ENCODE measurements at places on chromosomes 3 and 15.

GRCh38 chr3:147403511-147403910 lies 2.8 kb downstream of the ZIC4 start:
- no peak for DNase-seq

DNA sequence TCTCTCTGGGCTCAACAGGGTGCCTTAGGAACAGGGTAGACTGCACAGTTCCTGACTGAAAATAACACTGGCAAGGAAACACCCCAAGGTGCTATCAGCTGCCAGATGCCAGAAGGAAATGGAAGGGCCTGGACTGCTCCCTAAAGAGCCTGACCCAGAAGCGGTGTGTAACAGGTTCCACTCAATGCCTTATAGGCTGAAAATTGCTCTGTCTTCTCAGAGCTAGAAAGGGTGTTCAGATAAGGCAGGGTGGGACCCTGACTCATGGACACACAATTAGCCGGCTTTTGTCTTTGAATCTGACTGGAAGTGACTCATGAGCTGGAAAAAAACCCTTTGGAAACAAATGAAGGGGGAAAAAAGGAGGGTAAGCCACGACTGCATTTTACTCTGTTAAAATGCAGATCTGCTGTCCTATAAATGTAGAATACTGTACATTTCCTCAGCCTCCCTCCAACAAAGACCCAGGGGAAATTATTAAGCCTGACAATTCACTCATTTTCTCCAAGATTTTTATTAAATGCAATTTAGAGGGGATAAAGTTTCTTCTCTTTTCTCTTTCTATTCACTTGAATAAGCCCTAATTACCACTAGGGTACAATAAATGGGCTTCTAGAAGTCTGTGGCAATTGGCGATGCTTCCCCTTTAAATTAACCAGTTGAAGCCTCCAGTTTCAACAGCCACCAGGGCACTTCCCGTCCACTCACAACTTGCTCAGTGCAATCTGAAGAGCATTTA lies 160.2 kb upstream of the TBL1XR1 start:
- peak; percentile 18 for DNase-seq

DNA sequence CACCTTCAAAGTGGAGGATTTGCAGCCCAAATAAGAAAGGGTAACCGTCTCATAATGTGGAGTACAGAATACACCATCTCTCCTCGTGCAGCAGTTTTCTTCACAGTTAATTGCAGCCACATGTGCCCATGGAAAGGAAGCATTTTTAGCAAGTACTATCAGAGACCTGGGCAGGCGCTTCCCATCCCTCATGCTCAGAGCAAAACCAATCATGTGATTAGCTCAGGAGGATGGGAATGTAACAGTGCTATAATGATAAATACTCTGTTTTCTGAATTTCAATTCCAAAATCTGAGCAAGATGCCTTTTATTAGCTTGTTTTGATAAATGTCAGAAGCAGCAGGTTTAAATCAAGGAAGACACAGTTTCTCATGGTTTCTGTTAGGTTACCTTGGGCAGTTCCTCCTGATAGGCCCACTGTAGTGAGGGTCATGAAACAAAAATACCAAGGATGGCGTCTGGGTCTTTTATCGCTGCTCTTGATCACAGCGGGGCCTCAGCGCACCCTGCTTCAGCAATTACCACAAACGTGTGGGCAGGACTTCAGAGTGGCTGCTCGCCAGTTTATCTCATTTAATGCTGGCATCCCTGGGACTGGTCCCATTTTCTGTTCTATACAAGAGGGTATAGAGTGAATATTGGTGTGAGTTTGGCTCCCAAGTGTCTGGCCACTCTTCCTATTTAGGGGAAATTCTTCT lies 92.6 kb upstream of the VGLL4 start:
- no peak for DNase-seq

DNA sequence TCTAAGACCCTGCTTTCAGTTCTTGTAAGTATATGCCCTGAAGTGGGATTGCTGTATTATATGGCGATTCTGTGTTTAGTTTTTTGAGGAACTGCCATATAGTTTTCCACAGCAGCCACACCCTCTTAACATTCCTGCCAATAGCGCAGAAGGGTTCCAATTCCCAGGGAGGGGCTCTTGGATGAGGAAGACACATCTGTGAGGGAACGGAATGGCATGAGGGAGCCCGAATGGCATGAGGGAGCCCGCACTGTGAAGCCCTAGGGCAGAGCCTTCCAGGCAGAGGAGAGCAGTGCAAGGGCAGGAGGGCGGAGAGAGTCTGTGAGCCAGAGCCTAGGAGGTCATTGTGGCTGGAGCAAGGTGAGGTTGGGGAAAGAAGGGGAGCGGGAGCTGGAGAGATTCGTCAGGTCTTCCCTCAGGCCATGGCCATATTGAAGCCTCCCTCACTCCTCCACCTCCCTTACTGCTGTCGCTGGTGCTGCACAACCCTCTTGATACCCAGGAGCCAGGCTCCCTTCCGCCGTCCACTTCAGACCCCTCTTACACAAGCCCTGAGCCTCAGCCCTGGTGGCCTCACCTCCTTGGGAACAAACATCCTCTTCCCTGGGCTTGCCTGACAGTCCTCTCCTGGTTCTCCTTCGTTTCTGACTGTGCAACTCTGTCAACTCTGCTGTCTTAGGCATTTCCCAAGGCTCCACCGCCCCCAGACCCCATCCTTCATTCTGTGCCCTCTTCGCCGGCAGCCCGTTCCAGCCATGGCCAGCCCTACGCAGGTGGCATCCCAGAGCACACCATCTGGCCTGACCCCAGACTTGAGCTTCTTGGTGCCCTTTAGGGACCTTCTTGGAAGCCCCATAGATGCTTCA lies 51.4 kb downstream of the FGD5 start:
- DNase-seq: no peak

DNA sequence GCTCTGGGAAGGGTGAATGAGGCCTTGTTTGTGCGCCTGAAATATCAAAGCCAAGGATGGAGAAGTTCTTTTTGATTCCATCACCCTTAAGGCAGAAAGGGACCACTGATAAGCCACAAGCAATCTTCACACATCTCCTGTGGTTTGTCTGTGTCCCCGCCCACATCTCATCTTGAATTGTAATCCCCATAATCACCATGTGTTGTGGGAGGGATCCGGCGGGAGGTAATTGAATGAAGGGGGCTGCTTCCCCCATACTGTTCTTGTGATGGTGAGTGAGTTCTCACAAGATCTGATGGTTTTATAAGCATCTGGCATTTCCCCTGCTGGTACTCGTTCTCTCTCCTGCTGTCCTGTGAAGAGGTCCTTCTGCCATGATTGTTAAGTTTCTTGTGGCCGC lies 329.6 kb upstream of the RGMA start:
- no peak for DNase-seq

- DNase-seq: no peak
Measured at GRCh38 chr3:114299421-114299820, 5.6 kb downstream of the TIGIT start.

DNA sequence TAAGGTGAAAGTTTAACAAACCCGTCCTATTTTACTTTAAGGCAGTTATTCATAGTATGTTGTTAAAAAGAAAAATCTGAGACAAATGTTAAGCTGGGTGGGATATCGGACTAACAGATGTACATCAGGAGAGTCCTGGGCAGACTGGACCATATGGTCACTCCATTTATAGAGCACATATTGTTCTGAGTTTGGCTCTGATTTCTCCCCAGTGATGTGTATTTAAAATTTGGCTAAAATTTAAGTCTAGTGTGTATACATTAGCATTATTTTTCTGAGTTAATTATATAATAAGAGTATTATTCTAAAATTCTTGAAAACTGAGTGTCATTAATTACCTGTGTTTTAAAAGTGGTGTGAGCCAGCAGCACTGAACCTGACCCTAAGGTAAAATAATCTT lies 6.1 kb downstream of the GMPS start:
- DNase-seq: no peak

- no peak for DNase-seq
Measured at GRCh38 chr3:120820748-120821147, 78.2 kb downstream of the GTF2E1 start.

- DNase-seq: no peak
Measured at GRCh38 chr15:62472616-62473299, 307.7 kb upstream of the C2CD4B start.

DNA sequence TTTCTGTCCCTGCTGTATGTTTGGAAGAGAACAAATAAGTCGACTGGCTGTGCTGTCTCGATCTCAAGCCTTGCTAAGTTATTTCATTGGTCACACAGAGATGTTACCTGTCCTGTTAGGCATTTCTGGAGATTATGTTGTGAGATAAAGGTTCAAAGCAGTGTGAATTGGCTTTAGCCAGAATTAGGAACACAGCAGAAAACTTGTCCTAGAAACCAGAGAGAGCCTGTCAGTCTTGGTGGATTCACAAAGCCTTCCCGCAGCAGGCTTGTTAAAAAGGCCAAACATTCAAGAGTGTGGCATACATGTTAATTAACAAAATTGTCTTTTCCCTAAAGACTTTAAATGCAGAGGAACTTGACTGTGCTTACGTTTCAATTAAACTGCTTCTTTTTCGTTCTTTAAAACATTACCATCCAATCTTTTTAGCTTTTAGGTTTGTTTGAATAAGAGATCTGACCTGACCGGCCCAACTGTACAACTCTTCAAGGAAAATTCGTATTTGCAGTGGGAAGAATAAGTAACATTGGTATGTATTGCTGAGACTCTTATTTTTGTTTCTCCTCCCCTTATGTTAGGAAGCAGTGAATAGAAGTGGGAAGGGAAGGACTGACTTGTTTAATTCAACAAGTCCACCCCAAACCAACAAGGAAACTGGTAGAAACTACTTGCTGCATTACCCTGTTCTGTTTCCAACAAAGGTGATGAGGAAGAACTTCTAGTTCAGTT lies 25.2 kb downstream of the ABHD2 start:
- DNase-seq: no peak

- no peak for DNase-seq
Measured at GRCh38 chr15:77025083-77025901, 30.4 kb downstream of the PSTPIP1 start.

DNA sequence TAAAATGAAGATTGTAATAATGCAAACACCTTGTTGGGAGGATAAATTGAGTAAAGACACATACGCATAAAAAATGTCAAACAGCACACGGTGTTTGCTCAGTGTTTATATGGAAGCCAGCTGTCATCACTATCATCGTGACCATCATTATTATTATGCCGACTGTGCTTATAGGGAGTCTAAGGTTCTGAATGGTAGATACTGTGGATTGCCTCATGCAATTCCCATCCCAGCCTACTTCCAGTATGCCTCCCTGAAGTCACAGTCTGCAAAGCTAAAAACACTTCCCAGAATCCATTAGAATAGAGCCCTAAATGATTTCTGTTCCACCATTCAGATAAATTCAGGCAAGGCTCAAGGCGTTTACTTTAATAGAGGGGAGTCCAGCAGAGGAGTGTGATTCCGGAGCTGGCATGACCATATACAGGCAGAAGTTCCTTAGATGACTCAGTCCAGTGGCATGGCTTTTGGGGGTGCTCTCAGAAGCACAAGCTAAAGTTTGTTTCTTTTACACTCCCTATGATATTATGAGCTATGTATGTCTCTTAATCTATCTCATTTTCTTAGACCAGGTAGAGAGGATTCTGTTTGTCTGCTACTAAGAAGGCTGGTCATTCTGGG lies 148.7 kb downstream of the MEX3B start:
- DNase-seq: no peak

- peak; percentile 38 for DNase-seq
Measured at GRCh38 chr3:137768361-137769321, 4.5 kb downstream of the SOX14 start.

DNA sequence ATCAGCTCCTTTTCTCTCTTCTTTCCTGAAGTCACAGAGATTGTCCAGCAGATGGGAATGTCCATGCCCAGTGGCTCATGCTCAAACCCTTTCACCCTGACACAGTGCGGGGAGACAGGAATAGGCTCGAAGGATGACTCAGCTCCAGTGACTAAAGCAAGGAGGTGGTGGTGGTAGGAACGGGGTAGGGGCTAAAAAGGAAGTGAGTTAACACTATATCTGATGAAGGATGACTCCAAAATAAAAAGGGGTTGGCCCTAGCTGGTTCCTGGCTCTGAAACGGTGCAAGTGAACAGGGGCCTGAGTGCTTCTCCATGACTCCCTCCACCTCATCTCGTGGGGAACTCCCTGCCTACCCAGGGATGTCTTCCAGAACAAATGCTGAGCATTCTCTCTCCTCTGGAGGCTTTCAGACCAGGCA lies 167.4 kb upstream of the LPP start:
- DNase-seq: no peak

Measured in NCI-H1105 treated with DMSO at 0.1 percent for 48 hours (cell line).